ENCODE measurements at places on chromosomes 1 and 21.

- no peak for DNase-seq
Measured at GRCh38 chr1:16191309-16191708, 21.1 kb downstream of the ARHGEF19 start.

- no peak for DNase-seq
Measured at GRCh38 chr1:1080122-1080757, 6.1 kb upstream of the RNF223 start.

DNA sequence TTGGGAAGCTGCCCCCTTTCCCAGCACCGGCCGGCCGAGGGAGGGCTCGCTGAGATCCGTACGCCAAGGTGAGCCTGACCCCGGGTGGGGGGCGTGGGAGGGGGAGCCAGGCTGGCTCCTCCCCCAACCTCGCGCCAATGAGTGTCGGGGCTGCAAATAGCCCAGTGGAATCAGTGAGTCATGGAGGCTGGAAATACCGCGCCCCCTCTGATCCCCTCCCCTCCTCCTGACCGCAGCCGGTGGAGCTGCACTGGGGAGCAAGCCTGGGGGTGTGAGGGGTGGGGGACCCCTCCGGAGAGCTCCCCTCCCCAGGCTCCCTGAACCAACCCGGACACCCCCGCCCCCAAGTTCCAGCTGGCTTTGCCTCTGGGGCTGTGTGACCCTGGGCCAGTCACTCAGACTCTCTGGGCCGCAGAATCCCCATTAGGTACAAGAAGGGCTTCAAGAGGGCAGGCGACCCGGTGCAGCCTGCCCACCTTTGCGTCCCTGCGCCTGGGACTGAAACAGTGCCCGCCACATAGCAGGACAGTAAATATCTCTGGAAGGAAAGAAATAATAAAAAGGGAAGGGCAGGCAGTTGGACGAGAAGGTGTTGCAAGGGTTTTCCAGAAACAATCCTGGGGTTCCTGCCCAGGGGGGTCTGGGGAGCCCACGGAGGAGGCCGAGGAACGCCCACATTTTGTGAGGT, 4.5 kb downstream of the HSPB7 start:
- DNase-seq, result no peak

GRCh38 chr21:14877581-14878228, 187.1 kb downstream of the NRIP1 start:
- DNase-seq, result no peak

GRCh38 chr1:218546314-218546713, 201.2 kb downstream of the TGFB2 start:
- DNase-seq, result no peak

GRCh38 chr1:105533996-105534395, 1522.5 kb upstream of the PRMT6 start:
- DNase-seq, result no peak

DNA sequence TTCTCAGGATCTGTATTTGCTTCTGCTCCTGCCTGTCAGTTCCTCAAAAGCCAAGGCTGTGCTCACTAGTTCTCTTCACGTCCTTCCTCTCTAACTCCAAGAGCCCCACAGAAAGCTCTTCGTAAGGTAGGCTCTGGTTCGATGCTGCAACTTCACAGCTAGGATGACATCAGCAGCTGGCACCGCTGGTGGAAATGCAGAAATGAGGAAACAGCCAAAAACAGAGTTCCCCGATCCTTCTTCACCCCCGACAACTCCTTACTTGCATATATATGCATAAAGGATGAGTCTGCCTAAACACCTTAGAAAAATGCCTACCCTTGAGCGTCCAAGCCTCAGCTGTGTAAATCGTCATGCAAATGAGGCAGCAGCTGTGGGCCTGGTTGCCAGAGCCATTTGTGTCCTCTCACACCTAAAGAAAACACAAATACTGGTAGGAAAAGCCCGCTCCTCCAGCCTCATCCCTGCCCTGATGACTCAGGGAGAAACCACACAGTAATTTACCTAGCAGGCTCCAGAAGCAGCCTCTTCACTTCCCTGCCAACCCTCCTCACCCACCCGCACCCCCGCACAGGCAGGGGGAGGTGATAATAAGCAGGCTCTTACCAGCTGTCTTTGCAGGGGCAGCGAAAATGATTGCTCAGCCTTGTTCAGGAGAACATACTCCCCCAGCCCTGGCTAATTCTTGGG, 28.2 kb downstream of the BATF3 start:
- DNase-seq, result no peak

DNA sequence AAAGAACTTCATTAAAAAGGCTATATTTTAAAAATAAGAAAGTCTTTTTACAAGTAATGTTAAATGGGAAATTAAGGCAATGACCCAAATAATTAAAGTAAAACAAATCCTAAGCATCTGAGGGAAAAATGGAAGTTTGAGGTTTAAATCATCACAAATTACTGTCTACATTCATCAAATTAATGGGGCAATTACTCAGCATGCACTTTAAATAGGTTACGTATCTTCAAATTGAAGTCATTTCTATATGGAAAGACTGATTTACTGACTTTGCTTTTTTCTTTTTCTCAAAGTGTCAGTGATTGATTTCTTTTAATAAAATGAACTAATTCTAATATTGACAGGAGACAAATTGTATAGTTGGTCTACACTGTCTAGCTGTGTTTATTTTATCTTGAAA, 1452.3 kb downstream of the NCAM2 start:
- DNase-seq, result no peak

GRCh38 chr1:184299796-184300195, 87.0 kb upstream of the C1orf21 start:
- DNase-seq, result no peak

- DNase-seq, result no peak
Measured at GRCh38 chr1:44084998-44085675, 33.5 kb upstream of the KLF17 start.

GRCh38 chr21:44594406-44594916, 2.2 kb upstream of the KRTAP10-6 start:
- DNase-seq, result no peak

- DNase-seq, result no peak
Measured at GRCh38 chr1:19559641-19560040, 74.3 kb upstream of the CAPZB start.

GRCh38 chr1:37890378-37891014, 31.1 kb upstream of the MTF1 start:
- DNase-seq, result peak; percentile 32

DNA sequence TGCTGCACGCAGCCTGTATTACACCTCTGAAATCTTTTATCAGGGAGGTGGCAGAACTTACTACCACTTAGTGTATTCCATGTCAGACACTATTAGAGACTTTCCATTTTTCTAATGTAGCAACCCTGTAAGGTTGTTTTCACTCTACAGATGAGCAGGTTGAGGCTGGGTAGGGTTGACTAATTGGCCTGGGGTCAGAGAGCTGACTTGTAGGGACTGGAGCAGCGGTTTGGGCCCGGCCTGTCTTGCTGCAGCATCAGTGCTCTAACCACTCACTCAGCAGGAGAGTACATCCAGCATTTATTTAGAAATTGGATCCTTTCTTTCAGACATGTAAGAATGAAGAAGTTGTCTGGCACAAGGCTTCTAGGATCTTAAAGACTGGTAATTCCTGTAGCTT, 25.7 kb upstream of the NBL1 start:
- no peak for DNase-seq

GRCh38 chr1:176341656-176342055, 121.3 kb upstream of the PAPPA2 start:
- no peak for DNase-seq

DNA sequence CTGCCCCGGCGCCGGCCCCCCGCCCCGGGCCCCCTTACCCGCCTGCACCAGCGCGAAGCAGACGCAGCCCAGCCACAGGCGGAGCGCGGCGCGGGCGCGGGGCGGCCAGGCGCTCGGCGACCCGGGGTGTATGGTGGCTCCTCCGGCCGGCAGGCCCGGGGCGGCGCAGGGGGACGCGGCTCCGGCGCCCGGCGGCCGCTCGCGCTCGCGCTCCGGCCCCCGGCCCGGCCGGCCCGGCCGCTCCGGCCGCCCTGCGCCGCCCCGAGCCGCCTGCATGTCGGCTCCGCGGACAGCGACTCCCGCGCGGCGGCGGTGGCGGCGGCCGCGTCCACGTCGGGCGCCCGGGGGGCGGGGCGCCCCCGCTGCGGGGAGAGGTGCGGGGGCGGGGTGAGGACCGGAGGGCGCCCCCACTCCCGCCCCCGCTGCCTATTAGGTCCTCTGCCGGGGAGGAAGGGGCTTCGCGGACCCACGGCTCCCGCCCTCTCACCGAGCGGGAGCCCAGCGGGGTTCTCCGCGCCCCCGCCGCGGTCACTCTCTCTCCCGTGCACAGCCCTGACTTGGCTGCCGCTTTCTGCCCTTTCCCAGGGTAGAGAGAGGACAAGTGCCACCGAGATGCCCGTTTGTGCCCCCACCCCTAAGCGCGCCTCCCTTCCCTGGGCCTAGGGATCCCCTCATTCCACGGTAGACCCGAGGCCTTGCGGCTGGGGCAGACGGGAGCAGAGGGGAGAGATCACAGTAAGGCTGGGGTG, at the start of gene FNDC5:
TSS of gene FNDC5 (minus strand) at position 298 of the 749 bp plus-strand sequence.
- DNase-seq, result no peak

DNA sequence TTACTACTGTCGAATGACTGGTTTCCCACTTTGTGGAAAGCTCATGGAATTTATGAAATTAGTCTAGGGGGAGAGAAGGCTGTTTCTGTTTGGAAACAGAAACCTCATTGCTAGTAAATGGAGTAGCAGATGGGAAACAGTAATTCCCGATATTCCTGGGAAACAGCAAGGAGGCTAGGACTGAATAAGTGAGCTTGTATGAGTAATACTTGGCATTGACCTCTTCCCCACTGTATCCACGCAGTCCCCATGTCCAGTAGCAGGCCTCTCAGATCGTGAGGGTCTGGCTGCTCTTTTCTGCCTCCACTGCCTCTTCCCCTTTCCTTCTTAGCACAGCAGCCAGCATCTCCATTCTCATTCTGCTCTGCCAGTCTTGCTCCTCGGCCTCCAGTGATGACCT, 75.5 kb downstream of the PRDM2 start:
- DNase-seq, result no peak

DNA sequence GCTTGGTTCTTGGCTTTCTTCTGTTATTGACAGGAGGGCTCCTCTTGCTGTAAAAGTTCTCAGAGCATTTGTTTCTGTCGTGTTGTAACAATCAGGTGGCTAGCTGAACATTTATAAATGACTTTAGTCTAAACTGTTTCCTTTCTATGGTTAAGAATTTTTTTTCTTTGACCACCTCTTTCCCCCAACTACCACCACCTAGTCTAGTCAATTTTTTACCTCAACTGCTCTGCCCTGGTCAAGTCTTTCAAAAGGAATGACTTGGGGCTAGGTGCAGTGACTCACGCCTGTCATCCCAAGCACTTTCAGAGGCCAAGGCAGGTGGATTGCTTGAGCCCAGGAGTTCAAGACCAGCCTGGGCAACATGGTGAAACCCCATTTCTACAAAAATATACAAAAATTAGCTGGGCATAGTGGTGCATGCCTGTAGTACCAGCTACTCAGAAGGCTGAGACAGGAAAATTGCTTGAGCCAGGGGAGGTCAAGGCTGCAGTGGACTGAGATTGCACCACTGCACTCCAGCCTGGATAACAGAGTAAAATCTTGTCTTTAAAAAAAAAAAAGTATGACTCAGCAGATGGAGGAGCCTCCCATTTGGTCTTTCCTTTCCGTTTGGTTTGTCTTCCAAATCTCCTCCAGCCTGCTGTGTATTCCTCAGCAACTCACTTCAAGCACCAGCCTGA, 40.7 kb downstream of the MAP3K21 start:
- DNase-seq, result no peak

- no peak for DNase-seq
Measured at GRCh38 chr1:150132372-150132771, 17.3 kb upstream of the PLEKHO1 start.

GRCh38 chr1:69148731-69149130, 419.0 kb upstream of the LRRC7 start:
- DNase-seq, result no peak

- no peak for DNase-seq
Measured at GRCh38 chr1:82837766-82838465, 1037.2 kb downstream of the ADGRL2 start.

GRCh38 chr1:149986486-149987296, 23.8 kb downstream of the OTUD7B start:
- no peak for DNase-seq

DNA sequence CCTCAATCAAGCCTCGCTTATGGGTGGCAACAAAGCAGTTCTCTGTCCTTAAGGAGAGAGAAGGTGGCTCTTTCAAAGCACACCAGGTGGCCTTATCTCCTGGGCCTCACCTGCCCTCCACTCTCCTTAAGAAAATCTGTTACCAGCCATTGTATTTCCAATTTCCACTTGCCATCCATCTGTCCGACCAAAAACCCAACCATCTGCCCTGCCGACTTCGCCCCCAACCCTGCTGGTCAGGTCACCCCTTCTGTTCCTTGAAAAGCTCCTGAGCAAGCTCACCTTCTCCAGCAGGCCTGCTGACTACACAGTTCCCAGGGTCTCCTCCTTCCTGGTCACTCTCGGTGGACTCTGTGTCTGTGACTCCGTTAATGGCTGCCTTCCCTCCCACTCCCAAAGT, 619 bp upstream of the IGFN1 start:
- DNase-seq, result no peak

GRCh38 chr1:155295183-155295941, 5.9 kb downstream of the PKLR start:
- DNase-seq, result no peak

DNA sequence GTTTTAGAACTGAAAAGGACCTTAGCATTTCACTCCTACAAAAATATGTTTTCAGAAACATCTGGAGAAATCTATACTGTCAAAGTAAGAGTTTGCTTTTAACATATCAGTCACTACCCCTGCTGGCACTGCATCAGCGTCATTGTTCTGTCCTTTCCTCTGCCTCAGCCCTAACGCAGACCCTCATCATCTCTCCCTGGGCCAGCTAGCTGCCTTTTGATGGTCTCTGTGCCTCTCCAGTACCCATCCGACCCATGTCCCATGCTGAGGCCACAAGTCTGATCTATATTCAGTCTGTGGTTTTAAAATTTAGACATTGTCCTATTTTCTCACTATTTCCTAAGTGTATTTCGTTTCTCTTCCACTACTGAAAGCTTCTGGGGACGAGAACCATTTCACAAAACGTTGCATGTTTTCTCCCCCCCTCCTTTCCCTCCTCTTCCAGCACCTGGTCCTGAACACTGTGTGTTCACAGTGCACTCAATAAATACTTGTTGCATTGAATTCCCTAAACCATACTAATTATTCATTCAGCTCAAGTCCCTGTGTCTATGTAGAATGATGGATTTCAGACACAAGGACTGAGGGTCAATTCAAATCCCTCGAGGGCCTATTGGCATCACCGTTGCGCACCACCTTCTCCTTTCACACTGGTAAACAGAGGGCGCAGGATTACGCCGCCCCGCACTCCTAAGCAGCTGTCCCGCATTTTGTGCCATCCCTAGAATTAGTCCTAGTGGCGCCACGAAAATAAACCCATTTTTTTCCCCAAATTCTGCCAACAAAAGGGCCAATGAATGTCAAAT, 53.4 kb downstream of the CD2 start:
- DNase-seq, result no peak

DNA sequence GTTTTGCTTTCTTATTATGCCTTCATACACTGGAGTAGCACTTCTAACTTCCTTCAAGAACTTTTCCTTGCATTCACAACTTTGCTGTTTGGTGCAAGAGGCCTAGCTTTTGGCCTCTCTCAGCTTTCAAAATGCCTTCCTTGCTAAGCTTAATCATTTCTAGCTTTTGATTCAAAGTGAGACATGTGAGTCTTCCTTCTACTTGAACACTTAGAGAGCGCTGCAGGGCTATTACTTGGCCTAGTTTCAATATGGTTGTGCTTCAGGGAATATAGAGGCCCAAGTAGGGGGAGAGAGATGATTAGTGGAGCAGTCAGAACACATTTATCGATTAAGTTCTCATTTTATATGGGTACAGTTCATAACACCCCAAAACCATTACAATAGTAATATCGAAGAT, 12.4 kb downstream of the ANGEL2 start:
- DNase-seq, result no peak

Data from LNCaP clone FGC (cell line).